ENCODE measurements at places on chromosomes 7 and 10.
A peak's percentile ranks its signal among the peaks of the same experiment; 100 is the strongest.

GRCh38 chr7:23472956-23473843, 2.9 kb upstream of the IGF2BP3 start:
- peak; percentile 19 for DNase-seq

- no peak for DNase-seq
Observed at GRCh38 chr10:31762316-31762715, 166.3 kb downstream of the ARHGAP12 start.

DNA sequence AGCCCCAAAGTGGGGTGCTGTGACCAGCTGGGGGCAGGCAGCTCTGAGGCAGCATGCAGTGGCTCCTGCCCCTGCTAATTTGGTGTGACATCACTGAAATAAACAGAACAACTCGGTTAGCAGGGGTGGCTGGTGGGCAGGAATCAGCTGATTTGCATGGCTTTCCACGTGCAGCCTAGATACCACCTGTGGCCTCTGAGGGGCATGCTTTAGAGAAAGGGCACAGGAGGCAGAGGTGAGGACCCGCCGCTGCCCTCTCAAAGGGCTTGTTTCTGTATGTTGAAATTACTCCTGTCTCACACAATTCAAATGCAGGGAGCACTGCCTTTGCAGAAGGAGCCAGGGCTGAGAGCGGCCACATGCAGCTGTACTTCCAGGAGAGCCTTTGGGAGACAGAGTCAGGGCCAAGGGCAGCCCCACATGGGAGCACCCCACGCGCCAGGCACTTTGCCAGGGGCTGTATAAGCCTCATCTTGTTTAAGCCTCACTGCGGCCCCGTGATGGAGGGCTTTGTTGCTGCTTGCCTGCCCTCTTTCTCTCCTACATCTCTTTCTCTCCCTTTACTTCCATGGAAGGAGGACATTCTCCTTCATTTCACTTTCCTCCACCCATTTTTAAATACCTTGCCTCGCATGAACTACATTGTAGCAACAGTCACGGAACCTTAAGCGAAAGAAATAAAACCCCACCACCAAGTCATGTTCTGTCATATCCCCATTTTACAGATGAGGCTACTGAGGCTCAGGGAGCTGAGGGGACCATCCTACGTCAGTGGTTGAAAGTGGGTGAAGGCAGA, 137.7 kb downstream of the ZMIZ1 start:
- no peak for DNase-seq

- no peak for DNase-seq
Observed at GRCh38 chr10:78860260-78860914, 208.4 kb upstream of the ZMIZ1 start.

GRCh38 chr7:121081327-121081936, 92.9 kb downstream of the CPED1 start:
- DNase-seq = peak; percentile 82

GRCh38 chr7:139734395-139734794, 43.4 kb downstream of the HIPK2 start:
- DNase-seq = peak; percentile 99

GRCh38 chr7:88548399-88548798, 211.1 kb upstream of the ZNF804B start:
- no peak for DNase-seq

DNA sequence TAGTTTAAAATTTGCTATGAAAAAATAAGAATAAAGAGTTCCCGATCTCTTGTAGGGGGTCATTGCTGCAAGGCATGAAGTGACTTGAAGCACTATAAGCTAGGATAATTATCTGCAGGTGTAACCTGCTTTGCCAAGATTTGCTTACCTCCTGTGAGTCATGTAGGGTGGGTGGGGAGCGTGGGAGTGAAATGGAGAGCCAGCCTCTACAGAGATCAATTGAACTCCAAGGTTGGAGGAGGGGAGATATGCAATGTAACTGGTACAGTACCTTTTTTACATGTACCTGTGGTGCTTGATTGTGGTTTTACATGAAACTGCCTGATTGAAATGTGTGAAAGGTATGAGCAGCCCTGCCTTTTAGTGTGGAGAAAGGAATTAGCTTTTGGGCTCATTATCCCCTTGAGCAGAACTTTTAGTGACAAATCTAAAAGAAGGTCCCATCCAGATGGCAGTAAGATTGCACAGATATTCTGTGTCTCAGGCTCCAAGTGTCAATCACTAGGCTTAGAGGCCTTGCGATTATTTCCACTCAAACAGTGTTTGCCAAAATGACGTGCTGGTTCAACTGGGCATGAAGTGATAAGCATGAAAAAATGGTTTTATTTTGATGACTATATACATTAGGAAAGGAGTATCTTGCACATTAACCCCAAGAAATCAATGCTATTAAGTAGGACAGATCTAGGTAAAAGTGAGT, 138.6 kb upstream of the GRB10 start:
- no peak for DNase-seq

- DNase-seq = no peak
Observed at GRCh38 chr10:86671985-86672710, 3.8 kb downstream of the LDB3 start.

DNA sequence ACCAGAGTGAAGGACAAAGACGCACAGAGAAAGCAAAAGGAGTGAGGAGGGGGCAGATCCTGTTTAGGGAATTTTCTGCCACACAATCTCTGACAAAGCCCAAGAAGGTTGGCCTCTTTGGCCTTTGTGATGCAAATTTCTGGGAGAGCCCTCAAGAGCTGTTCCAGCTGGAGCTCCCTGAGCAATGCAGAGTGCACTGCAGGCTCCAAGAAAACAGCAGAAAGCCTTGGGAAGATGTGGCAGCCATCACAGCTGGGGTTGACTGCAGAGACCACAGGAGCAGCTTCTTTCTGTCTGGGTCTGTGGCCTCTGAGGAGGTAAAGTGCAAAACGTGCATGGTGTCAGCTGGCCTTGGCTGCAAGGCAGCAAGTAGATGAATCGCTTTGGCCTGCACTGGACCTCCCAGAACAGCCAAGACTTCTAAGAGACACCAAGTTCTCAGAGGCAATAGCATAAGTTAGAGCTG, 200.2 kb downstream of the ELMO1 start:
- DNase-seq = no peak

DNA sequence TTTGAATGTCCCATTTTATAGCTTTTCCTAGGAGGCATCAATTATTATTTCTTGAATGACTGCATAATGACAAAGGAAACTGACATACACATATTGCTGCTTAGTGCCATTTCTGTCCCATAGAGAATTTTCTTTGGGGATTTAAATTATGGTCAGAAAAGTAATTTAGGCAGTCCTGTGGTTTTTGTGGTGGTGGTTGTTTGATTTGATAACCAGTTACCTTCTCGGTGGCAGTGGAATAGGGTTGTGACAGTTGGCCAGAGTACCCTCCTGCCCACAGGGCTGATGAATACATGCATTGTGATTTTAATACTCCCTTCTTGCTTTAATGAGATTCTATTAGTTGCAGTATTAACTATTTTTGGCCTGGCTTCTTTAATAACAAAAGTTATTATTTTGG, 6.6 kb upstream of the SGCE start:
- no peak for DNase-seq

DNA sequence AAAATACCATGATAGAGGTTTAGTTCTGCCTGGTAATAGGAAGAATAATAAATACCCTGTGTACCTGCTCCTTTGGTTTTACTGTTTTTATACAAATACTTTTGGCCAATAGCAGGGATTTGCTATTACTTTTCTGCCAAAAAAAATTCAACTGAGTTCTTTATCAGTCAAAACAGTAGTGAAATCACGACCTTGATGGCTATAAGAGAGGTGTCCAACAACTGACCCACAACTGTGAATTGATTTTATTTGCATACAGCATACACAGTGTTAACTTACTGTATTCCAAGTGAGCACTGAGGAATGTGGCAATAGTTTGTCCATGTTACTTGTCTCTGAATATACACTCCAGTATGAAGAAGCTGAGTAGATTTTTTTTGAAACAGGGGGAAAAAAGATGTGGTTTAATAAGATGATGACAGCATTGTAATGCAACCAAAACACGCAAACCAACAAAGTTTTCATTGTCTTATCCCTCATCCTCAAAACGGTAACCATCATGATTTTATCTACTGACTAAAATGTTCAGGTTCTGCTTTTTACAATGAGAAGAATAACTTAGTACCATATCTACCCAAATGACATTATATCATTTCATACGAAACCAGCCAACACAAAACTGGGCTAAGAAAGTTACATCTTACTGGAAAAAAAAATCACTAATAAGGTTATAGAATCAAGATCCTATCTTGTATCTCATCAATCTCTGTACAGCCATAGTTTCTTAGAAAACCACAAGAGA, 63.3 kb downstream of the GSAP start:
- DNase-seq = no peak

GRCh38 chr10:115937768-115938056, 335.3 kb downstream of the GFRA1 start:
- no peak for DNase-seq

GRCh38 chr10:129550658-129551057, 83.6 kb downstream of the MGMT start:
- DNase-seq = no peak

- DNase-seq = no peak
Observed at GRCh38 chr7:106893591-106893990, 28.5 kb downstream of the PIK3CG start.

DNA sequence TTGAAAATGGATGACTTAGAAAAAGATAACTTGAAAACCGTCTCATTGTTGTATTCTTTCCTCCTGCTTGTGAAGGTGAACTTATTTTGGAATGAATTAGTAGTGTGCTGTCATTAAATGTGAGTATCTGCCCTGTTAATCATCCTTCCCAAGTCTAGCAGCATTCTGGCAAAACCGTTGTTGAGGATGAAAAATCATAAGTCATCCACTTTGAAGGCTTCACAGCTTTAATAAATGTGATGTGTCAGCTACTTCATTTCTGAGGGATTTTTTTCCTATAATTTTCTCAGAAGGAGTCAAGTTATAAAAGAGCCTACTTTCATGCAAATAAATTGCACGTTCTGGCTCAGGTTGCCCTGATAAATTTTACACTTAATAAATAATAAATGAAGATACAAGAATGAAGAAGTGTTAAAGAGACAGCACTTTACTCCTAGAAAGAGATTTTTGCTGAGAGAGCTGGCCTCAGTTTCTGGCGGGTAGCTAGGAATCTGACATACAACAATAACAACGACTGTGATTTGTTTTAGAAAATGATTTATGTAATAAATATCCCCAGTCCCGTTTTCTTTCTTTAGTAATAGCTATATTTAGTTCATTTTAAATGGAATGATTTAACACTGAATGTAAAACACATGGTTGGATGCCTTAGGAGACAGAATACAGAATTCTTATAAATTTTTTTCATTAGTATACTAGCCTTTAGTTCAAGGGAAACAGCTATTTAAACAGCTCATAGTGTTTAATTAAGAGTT, 516.5 kb upstream of the KLF6 start:
- DNase-seq = no peak

GRCh38 chr7:45021604-45022296, 21.7 kb downstream of the CCM2 start:
- DNase-seq = peak; percentile 14

DNA sequence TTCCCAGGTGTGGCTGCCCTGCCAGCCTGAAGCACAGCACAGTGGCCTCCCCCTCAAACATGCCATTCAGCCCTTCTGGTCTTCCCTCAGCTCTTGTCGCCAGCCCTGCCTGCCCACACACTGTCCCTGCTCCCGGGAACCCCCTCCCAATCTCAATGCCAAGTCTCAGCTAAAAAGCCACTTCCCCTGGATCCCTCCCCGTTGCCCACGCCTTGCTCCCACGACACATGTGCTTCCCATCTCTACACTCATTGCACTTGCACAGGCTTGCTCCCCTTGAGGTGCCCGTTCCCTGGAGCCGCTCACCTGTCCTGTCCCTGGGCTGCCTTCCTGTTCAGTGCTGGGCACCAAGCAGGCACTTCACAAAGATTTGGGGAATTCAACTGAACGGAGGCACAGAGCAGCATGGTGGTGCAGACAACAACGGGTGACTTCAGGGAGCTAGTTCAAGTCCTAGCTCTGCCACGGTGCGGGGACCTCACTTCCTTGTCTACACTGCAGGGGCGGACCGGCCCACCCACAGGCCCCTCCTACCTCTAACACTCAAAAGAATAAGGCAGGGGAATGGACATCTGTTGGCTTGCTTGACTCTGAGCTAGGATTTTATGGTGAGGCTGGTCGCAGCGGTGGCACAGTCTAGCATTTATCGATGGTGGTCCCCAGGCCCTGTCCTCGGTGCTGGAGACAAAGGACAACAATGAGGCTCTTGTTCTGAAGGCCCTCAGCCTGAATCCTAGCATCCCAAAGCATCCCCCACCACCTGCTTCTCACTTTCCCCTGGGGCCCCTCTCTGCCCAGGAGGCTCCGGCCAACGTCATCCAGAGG, 18.4 kb downstream of the RGS10 start:
- DNase-seq = no peak

All from astrocyte of the spinal cord (primary cell).